Mononuclear cell (primary cell): ENCODE measurements at places on chromosomes 7 and 10. TPM values are rescaled to one million over a fixed set of nuclear protein-coding genes. Genes with fewer than 3 reads are reported as not detected.

HOXA4 gene
- total RNA-seq = not detected

TNRC18 gene
- 42.4 TPM for total RNA-seq

OR6V1 gene
- total RNA-seq = not detected

VAX1 gene
- not detected for total RNA-seq

OR6B1 gene
- total RNA-seq = under 0.01 TPM

LIPJ gene
- not detected for total RNA-seq

TRIM73 gene
- total RNA-seq = 4.7 TPM
